ENCODE measurements at places on chromosomes 2 and 18.

DNA sequence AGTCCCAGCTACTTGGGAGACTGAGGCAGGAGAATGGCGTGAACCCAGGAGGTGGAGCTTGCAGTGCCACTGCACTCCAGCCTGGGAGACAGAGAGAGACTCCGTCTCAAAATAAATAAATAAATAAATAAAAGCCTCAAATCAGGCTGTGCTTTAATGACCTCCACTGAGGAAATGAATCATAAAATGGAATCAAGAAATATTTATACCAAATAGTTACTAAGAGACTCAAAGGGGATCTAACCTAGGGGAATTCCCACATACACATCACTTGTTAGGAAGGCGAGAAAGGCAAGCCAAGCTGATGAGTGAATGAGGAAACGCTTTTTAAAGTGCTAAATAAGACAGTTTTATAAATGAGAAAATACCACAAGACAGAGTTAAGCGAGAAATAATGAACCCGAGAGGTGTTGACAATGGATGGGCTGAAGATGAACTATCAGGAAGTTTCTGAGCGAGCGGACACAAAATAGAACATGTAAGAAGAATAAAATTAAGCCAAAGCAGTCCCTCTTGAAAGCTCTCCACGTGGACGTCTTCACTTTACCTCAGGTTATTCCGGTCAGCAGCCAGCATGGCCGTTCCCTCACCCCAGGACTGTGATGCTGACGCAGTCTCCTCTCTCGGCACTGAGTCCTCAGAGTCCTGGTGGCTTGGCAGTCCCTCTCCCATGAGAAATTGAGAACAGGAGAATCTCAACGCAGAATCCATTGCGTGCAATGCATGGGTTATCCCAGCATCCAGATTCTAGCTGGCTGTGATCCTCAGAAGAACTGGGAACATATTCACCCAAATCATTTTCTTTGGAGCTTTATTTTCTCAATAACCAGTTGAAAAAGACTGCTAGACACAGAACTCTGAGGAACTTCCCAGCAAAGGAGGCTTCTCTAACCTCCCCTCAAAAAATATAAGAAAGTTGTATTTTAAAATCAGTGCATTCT is 22.3 kb downstream of the PXDN start:
- no peak for DNase-seq

- no peak for DNase-seq
Observed at GRCh38 chr2:56049233-56049845, 125.8 kb upstream of the EFEMP1 start.

- DNase-seq, result no peak
Observed at GRCh38 chr2:32843699-32844098, 103.1 kb upstream of the LTBP1 start.

DNA sequence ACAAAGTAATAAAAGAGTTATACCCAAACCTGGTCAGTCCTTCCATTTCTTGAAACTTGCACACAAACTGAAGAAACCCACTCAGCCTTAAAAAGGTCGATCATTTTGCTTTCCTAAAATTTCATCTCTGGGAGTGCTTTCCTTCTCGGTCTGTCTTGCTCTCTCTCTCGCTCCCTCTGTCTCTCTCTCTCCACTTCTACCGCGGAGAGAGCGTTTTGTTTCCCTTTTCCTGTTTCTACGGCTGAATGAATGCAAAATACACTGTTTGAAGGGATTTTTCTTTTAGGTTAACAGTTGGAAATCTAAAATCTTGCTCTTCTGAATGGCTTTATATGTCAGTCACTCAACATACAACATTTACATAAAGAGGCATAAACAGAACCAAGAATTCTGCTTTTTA is 424.2 kb downstream of the TGIF1 start:
- no peak for DNase-seq

Measured in stimulated activated CD4-positive, alpha-beta T cell treated with anti-CD3 and anti-CD28 coated beads, Interleukin-1b, Interleukin-23, amount 100 ng/mL, for 1 hour (primary cell).